Activated naive CD8-positive, alpha-beta T cell treated with anti-CD3 and anti-CD28 coated beads, Interleukin-2, amount 10 ng/mL, durations not matched to agents 7 days and 5 days (primary cell): ENCODE measurements at places on chromosomes 7 and 10.

DNA sequence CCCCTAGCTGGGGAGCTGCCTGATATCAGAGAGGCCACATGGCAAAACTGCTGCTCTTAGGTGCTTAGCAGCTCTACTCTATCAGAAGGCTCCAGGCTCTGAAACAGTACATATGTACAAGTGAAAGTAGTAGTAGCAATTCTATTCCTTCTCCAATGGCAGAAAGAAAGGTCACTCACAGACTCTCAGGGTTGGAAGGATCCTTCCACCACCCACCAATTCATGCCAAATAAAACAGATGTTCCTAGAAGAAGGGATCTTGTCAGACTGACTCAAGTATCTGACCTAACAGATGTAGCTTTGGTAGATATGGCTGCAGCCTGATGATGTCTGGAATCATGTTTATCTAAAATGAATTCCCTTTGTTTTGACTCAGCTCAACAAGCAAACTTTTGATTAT lies 8.0 kb upstream of the ALDH18A1 start:
- peaks cover 1% of the 10 kb centered on the region for H3K4me1 ChIP-seq
- no peak overlapping the region for H3K27ac ChIP-seq
- DNase-seq, result no peak
- no peaks in the 10 kb centered on the region for H3K27me3 ChIP-seq
- H3K4me3 ChIP-seq, result no peak overlapping the region
- H3K36me3 ChIP-seq, result peaks cover 12% of the 10 kb centered on the region

DNA sequence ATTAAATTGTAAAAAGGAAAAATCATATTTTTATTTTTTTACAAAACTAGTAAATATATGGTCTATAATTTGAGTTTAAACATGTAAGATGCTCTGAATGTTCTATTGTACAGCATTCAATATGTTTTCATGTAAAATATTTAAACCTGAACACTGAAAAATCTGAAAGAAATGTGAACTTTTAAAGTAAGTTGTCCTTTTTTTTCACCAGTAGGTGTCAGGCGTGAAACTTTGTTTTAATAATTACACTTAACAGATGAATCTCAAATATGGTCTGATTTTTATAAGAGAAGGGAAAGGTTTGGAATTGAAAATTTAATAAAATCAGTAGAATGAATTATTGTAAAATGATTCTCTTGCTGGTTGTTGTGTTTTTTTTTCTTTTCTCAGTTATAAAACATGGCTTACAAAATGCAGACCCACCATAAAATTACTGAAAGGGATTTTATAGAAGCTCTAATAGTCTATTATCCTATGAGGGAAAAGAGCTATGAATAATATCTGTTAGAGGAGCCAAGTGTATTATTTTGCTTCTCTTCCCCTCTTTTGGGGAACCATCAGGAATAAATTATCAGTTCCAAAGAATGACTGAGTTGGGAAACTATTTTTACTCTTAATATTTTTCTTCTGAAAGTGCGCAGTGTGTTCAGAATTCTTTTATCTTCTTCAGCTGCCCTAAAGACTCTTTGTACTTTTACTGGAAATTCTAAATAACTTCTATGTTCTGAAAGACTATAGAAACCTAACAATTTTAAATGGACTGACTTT lies 217.7 kb upstream of the FZD1 start:
- no peak for DNase-seq
- no peaks in the 10 kb centered on the region for H3K36me3 ChIP-seq
- peaks cover 8% of the 10 kb centered on the region for H3K27me3 ChIP-seq
- H3K4me3 ChIP-seq, result no peak overlapping the region
- H3K27ac ChIP-seq, result no peak overlapping the region

DNA sequence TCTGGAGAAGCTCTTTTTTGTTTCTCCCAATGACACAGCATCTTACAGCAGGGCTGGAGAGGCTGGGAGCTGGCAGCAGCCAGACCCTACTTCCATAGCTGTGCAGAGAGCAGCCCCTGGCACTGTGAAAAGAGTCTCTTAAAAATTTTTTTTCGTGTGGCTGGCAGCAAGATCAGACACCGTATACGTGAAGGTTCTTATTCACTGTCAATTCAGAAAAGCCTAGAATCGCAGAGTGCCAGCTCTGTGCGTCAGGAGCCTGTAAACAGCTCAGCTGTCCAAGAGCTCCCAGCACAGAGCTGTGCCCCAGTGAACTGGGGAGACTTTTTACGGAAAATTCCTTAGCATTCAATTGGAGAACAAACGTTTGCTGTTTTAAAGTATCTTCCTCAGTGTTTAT lies 6.5 kb downstream of the BAG3 start:
- no peak overlapping the region for H3K4me3 ChIP-seq
- H3K27ac ChIP-seq, result no peak overlapping the region
- no peak for DNase-seq
- H3K27me3 ChIP-seq, result no peaks in the 10 kb centered on the region

GRCh38 chr10:12568391-12569009 lies 219.2 kb downstream of the CAMK1D start:
- no peaks in the 10 kb centered on the region for H3K27me3 ChIP-seq
- peak overlapping the region; percentile 6 for H3K4me3 ChIP-seq
- H3K4me1 ChIP-seq, result peaks cover 3% of the 10 kb centered on the region
- no peak overlapping the region for H3K27ac ChIP-seq
- no peak for DNase-seq
- H3K36me3 ChIP-seq, result peaks cover 1% of the 10 kb centered on the region

DNA sequence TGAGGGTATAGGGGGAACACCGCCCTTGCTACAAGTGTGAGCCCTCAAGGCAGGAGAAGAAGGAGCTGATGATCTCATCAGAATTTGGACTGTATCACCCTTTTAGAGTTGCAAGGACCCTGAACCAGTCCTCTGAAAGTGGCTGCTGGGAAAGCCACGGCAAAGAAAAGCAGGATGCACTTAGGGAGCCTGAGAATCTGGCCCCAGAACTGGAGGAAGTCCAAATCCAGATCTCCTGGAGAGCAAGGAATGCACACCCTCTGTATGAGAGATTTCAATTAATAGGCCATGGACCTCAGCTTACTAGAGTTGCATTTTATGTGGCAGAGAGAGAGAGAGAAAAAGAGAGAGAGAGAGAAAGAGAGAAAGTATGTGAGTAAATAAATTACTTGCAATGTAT lies 662.9 kb downstream of the CCSER2 start:
- no peaks in the 10 kb centered on the region for H3K27me3 ChIP-seq
- no peak for DNase-seq
- no peaks in the 10 kb centered on the region for H3K36me3 ChIP-seq
- no peak overlapping the region for H3K4me3 ChIP-seq
- H3K4me1 ChIP-seq, result no peaks in the 10 kb centered on the region

- DNase-seq, result no peak
- H3K27ac ChIP-seq, result no peak overlapping the region
- H3K36me3 ChIP-seq, result no peaks in the 10 kb centered on the region
- H3K27me3 ChIP-seq, result no peaks in the 10 kb centered on the region
- H3K4me1 ChIP-seq, result no peaks in the 10 kb centered on the region
- H3K4me3 ChIP-seq, result no peak overlapping the region
Observed at GRCh38 chr7:82317257-82317721, 126.3 kb downstream of the CACNA2D1 start.

- H3K4me1 ChIP-seq, result no peaks in the 10 kb centered on the region
- no peaks in the 10 kb centered on the region for H3K27me3 ChIP-seq
- H3K27ac ChIP-seq, result no peak overlapping the region
- DNase-seq, result no peak
- H3K36me3 ChIP-seq, result no peaks in the 10 kb centered on the region
Observed at GRCh38 chr10:130371156-130371555, 235.0 kb downstream of the GLRX3 start.

- H3K27ac ChIP-seq, result no peak overlapping the region
- peaks cover 2% of the 10 kb centered on the region for H3K27me3 ChIP-seq
- no peak for DNase-seq
- no peaks in the 10 kb centered on the region for H3K36me3 ChIP-seq
- H3K4me1 ChIP-seq, result no peaks in the 10 kb centered on the region
Observed at GRCh38 chr10:67550046-67550445, 145.9 kb downstream of the CTNNA3 start.

DNA sequence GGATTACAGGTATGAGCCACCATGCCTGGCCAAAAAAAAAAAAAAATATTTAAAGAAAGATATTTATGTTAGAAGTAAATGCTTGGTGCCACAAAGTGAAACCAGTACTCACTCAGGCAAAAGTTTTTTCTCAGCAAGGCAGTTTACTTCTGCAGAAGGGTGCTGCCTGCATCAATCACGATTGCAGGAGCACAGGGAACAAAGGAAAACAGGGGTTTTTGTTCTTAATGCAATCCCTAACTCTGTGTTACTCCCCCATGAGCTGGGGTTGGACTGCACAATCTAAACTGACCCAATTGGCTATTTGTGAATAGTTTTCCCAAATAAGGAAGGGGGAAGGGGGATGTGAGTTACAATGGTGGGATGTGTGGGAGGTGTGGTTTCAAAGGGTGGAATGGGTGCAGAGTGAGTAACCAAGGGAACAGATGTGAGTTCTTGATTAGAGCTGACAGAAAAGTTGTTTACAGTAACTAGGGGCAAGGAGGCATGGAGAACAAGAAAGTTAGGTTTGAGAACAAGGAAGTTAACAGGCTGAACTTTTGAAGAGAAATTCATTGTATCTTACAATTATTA lies 255.4 kb downstream of the TYW1 start:
- H3K4me1 ChIP-seq, result no peaks in the 10 kb centered on the region
- H3K4me3 ChIP-seq, result no peak overlapping the region
- no peaks in the 10 kb centered on the region for H3K27me3 ChIP-seq

DNA sequence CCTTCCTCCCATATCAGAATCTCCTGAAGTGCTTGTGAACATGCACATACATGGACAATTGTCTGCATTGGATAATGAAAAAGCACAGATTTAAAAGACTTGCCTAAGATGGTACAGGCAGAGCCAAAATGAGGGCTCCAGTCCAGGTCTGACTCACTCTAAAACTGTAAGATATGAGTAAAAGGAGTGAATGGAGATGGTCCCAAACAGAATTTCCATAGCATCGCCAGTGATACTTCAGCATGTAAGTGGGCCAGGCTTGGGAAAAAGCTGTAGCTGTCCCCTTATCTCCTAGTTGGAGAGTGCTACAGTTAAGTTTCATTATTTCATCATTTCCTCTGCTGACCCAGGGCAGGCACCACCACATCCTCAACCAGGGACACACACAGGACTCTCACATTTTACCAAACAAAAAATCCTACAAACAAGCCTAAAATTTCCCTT lies 26.4 kb upstream of the IL6 start:
- peak overlapping the region; percentile 85 for H3K27ac ChIP-seq
- peak overlapping the region; percentile 53 for H3K4me3 ChIP-seq
- peaks cover 58% of the 10 kb centered on the region for H3K4me1 ChIP-seq
- no peaks in the 10 kb centered on the region for H3K27me3 ChIP-seq
- H3K36me3 ChIP-seq, result peaks cover 8% of the 10 kb centered on the region

DNA sequence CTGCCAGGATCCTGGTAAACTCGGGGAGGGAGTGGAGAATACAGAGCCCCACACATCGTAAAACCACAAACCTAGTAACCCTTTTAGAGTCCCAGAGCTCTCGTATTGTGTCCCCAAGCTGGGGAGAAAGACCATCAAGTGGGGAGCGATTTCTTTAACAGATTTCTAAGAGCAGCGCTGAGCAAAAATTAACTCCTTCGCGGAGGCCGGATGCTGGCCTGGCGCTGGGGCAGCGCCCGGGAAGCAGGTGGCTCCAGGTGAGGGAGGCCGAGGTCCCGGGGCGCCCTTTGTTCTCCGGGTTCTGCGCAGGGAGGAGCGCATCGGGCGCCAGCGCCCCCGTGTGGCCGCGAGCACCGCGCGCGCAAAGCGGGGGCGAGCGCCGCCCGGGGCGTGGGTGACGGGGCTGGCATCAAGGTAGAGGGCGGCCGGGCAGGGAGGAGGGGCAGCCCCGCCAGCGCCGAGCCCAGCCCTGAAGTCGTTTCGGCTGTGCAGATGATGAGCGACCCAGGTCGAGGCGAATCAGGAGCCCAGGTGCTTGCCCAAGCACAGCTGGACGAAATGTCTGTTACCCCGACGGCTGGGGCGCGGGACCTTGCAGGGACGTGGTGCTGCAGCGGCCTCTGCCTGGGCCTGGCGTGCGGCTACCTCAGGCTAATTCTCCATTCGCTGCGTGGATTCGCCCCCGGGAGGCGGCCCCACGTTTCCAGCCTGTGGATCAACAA lies 10.4 kb upstream of the FGFR2 start:
- no peaks in the 10 kb centered on the region for H3K36me3 ChIP-seq
- H3K27ac ChIP-seq, result no peak overlapping the region

DNA sequence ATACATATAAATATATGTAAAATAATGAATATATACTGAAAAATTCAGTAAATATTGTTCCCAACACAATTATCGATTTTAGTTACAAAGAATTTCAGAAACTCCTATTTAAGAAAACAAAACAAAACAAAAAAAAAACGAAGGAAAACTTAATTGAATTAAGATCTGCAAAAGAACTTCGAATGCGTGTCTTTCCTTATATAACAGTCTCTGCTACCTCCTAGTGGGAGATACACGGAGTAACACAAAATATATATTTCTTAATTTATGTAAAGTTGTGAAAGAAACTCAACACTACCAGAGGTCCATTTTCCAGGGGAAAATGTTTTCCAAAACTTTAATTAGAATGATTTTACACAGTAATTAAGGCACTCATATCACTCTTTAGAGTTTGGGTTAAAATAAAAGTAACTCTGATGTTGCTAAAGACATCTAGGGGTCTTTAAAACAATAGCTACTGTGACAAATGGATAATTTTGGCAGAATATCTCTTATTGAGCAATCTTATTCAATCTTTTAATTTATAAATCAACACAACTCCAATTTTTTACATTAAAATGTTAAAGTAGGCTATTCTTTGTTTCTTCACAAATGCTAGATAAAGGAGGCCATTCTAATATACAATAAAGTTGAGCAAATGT lies 41.6 kb downstream of the NEBL start:
- no peak for DNase-seq
- peaks cover 4% of the 10 kb centered on the region for H3K27me3 ChIP-seq
- H3K4me1 ChIP-seq, result no peaks in the 10 kb centered on the region
- no peaks in the 10 kb centered on the region for H3K36me3 ChIP-seq
- no peak overlapping the region for H3K27ac ChIP-seq

DNA sequence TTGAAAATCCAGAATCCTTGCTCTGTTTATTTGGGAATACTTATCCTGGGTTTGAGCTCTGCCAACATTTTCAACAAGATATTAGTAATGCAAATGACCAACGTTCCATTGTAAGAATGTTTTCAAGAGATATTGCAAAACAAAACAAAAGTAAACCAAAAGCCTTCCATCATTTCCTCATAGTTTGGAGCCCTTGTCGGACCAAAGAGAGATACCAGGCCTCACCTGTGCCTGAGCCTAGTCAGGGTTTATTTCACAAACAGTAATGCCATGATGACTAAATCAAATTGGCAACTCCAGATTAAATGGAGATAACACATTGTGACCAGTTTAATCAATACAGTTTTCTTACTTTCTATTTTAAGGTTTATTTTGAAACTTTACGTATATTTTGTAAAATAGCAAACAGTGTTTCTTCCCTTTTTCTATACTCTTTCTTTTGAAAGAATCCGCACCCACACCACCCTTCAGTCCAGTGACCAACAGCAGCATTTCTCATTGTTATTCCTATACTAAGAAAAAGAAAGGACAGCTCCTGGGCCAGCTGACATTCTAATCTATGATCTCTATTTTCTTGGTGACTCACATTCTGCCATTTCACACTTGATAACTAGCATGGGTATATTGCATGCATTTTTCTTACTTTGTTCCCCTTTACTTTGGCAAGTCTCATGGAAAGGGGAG lies 168.5 kb upstream of the MEOX2 start:
- H3K36me3 ChIP-seq, result no peaks in the 10 kb centered on the region
- H3K27me3 ChIP-seq, result no peaks in the 10 kb centered on the region
- no peak overlapping the region for H3K4me3 ChIP-seq
- H3K4me1 ChIP-seq, result no peaks in the 10 kb centered on the region
- no peak overlapping the region for H3K27ac ChIP-seq

- DNase-seq, result peak; percentile 36
- H3K4me1 ChIP-seq, result peaks cover 5% of the 10 kb centered on the region
- H3K4me3 ChIP-seq, result peak within 1 kb of the TSS; percentile 61
- H3K27me3 ChIP-seq, result peaks cover 32% of the 10 kb centered on the region
- H3K36me3 ChIP-seq, result peaks cover 5% of the 10 kb centered on the region
Observed at GRCh38 chr10:126387931-126388911, at the start of gene ADAM12. Gene ADAM12, minus strand, starts transcription at chr10:126388477. Its CDS starts 332 bp downstream, at chr10:126388145.
